ENCODE measurements at places on chromosomes 7 and 10.
A peak's percentile ranks its signal among the peaks of the same experiment; 100 is the strongest.

DNA sequence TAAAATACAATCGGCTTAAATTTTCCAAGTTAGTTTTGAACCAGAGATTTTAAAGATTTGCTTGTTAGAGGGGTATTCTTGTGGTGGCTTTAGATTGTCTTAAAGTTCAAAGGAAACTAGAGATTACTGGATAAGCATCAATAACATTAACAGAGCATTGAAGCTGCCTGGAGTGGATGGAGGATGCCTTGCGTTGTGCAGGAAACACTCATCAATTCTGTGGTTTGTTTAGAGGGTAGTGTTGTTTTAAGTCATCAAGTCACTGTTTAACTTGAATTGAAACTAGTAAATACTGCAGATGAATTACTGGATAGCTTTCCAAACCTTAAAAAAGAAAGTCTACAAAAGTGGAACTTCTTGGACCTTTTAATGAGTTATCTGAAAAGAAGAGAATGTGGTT, 218.6 kb downstream of the CELF2 start:
- DNase-seq, result peak; percentile 59

GRCh38 chr7:44285561-44285960, 39.8 kb downstream of the CAMK2B start:
- DNase-seq, result no peak

DNA sequence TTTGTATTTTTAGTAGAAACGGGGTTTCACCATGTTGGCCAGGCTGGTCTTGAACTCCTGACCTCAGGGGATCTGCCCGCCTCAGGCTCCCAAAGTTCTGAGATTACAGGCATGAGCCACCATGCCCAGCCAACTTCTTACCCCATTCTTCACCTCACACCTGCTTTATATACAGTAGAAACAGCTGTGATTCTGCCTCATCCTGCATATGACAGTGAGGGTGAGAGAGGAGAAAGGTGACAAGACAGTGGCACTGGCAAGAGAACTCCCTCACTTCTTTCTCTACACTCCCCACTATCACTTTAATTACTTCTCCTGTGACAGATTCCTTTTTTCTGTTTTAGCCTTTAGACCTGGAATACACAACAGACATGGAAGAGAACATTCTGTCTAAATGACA, 61.8 kb upstream of the CAPZA2 start:
- DNase-seq, result no peak

DNA sequence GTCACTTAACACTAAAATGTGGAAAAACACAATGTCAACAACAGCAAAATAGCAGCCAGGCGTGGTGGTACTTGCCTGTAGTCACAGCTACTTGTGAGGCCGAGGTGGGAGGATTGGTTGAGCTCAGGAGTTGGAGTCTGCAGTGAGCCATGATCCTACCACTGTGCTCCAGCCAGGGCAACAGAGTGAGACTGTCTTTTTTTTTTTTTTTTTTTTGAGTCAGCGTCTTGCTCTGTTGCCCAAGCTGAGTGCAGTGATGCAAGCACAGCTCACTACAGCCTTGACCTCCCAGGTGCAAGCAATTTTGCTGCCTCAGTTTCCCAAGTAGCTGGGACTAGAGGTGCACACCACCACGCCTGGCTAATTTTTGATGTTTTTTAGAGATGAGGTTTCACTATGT, 6.1 kb downstream of the KCTD7 start:
- no peak for DNase-seq

DNA sequence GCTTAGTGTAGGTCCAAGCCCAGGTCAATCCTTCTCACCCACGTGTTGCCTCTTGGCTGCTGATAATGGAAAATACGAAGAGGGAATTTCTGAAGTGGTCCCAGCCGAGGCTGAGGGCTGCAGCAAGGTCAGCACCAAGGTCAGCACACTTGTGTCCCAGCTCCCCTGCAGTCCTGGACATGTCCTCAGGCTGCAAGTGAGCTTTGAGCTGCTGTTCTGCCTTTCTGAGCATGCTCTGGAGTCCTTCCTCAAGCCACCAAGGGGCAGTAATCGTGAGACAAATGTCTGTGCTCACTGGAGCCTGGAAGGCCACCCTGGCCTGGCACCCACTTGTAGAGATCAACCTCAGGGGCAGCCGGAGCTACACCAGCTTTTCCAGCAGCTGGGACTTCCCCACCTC, 28.3 kb downstream of the DRGX start:
- DNase-seq, result no peak

DNA sequence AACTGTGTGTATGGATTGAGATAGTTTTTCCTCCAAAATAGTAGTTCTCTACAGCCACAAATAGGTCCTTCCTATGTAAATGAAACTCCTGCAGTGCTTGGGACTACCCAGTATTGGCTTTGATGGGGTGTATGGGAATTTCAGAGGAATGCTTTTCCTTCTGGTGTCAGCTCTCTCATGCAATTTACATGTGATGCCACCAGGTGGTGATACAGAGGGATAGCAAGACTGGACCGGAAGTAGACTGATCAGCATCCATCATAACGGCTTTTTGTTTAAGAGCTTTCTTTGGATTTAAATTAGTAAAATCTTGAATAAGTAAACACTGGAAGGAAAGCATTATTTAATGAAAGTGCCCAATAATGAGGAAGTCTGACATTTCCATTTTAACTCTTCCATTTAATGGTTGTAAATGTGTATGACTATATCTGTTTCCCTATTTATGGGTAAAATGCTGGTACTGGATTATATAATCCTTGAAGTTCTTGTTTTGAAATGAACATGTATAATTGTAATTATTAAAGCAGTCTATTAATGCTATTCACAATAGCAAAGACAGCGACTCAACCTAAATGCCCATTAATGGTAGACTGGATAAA, 22.7 kb downstream of the DYNC1I1 start:
- no peak for DNase-seq

DNA sequence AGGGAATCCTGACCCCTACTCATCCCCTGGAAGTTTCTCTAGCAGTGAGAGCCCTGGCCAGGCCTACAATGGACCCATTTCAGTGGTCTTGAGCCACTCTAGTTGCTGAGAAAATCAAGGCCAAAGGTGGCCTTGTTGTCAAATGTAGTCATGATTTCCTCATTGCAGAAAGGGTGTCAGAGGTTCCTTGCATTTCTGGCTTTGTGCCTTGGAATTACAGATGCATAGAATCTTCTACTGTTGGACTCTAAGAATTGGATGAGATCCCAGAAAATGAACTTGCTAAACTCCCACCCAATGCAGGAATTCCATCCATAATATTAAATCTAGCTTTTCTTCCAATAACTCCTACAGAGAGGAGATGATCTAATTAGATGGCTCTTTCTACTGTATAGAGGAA, 12.2 kb downstream of the CPA2 start:
- DNase-seq, result no peak

DNA sequence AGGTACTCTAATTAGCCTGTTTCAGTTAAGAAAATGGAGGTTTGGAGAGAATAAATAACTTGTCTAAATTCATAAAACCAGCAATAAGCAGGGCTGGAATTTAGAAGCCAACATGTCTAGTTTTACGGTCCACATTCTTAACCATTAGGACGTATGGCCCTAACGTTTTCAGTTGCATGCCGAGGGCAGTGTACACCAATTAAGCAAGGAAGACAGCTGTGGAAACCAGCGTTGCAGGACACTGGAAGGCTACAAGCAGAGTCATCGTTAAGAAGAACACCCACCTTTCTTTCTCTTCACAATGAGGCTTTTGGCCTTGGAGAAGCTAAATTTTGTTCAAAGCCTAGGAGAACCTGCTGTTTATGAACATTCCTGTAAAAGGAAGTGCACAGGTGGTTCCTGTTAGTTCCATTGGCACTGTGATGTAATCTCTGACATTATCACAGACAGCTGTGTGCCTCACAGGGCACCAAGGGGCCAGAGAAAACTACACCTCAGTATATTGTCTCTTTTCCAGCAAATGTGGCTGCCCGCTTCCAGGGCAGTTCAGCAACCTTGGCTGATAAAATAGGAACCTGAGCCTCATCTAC, 21.0 kb downstream of the MPP7 start:
- no peak for DNase-seq

DNA sequence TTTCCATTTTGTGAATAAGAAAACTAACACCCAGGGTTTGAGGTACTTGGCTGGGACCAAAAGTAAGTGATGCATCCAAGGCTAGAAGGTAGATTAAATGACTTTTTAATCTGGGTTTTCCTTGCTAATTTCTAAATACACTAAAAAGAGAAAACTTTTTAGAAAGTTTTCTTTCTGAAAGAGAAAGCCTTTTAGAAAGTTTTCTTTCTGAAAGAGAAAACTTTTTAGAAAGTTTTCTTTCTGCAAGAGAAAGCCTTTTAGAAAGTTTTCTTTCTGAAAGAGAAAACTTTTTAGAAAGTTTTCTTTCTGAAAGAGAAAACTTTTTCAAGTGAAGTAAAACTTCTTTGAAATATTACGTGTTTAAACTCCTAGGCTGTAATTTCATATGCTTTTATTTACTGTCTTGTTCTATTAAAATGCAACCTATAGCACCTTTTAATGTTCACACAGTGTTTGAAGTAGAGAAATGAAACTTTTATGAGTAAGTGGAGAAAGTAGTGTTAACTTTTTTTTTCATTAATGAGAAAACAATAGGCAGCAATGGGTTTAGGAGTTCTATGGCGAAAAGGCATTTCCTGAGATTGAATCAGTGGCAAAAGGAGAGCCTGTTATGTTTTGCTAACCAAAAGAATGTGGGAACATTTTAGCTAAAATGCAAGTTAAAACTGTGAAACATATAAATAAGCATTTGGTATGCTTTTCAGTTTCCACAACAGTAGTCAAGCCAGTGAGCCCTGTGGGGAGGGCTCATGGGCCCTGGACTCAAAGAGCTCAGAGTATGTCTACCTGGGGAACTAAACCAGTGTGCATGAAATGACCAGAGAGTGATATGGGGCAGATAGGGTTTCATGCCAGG, 103.7 kb downstream of the RBM20 start:
- DNase-seq, result no peak

All from CD4-positive, alpha-beta T cell treated with Interleukin-10 for 1 hour (primary cell).